ENCODE measurements at places on chromosomes 2 and 18.

DNA sequence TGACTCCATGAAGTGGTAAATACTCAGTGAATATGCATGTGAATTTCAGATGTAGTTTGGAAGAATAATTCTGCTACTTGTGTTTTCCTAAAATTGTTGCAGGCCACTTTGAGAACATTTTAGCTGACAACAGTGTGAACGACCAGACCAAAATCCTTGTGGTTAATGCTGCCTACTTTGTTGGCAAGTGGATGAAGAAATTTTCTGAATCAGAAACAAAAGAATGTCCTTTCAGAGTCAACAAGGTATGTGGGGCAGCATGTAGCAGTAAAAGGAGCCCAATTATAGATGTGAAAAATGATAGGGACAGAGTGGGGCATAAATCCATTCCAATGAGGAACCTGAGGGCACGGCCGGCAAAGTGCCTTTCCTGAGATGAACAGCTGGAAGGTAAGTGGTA, 16.1 kb downstream of the SERPINB5 start:
- no peak for DNase-seq

DNA sequence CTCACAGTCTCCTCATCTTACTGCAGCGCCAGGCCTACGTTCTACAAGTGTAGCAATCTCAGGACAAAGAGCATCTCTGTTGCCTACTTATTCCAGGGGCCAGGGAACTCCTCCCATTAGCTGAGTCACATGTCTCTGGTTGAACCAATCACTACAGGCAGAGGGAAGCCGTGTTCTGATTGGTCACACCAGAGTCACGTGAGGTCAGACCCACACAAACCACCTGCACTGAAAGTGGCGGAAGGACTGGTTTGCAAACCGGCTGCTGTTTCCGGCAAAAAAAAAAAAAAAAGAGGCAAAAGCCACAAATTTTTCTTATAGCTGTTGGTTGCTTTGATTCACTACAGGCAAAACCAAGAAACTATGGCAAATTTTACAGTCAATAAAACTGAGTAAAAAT, 21.9 kb upstream of the USP14 start:
- DNase-seq: peak; percentile 37

GRCh38 chr2:217729421-217730053, 273.3 kb downstream of the TNS1 start:
- no peak for DNase-seq

GRCh38 chr2:64227603-64228125, 83.4 kb upstream of the PELI1 start:
- DNase-seq: no peak

GRCh38 chr2:234678711-234679110, 181.8 kb upstream of the ARL4C start:
- no peak for DNase-seq

DNA sequence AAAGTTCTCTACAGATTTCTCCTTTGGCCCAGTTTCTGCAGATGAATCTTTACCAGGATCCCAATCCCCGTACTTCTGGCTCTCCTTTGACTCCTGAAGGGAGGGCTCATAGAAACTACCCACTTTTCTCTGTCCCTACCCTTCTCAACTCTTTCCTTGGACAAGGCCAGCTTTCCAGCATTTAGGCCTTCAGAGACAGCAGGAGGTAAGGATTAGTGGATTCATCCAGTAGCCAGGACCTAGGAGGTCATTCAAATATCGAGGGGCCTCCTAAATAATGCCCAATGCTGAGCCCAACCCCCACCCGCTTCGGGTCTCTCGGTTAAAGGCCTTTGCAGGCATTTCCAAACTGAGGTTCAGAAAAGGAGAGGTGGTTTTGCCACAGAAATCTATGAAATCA, 4.8 kb upstream of the ZNF532 start:
- no peak for DNase-seq

GRCh38 chr2:177396703-177397460, 4.3 kb downstream of the AGPS start:
- no peak for DNase-seq

GRCh38 chr18:48619016-48619415, 80.2 kb downstream of the CTIF start:
- no peak for DNase-seq

GRCh38 chr18:77392321-77392720, 142.7 kb downstream of the GALR1 start:
- DNase-seq: no peak

GRCh38 chr2:11127761-11128160, 27.5 kb upstream of the SLC66A3 start:
- DNase-seq: no peak

DNA sequence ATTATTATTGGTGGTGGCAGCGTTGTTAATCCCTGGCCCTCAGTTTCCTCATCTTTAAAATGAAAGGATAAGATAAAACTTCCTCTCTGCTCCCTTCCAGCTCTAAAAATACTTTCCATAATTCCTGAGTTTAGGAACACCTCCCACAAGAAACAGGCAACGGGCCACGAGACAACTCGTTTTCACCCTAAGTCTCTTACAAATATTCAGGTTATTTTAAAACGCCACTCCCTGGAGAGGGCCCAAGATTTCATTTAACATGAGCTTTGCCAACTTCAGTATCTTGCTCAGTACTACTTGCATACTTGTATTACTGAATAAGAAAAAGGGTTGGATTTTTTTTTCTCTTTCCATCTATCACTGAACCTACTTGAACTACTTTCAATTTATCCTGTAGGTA, 611.1 kb upstream of the FANCL start:
- no peak for DNase-seq

DNA sequence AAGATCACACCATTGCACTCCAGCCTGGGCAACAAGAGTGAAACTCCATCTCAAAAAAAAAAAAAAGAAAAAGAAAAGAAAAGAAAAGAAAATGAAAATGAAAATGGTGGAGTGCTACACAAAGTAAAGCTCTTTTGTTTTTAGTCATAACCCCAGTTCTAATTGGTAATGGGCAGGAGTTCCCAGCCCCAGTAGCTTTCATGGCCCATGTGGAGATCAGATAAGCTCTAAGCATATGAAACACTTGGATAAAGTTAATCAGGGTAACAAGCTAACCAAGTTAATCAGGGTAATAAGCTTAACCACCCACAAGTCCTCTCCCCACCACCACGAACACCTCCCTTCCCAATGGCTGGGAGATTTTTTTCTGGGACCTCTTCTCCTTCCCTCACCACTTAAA, 240.8 kb downstream of the BCL11A start:
- no peak for DNase-seq

DNA sequence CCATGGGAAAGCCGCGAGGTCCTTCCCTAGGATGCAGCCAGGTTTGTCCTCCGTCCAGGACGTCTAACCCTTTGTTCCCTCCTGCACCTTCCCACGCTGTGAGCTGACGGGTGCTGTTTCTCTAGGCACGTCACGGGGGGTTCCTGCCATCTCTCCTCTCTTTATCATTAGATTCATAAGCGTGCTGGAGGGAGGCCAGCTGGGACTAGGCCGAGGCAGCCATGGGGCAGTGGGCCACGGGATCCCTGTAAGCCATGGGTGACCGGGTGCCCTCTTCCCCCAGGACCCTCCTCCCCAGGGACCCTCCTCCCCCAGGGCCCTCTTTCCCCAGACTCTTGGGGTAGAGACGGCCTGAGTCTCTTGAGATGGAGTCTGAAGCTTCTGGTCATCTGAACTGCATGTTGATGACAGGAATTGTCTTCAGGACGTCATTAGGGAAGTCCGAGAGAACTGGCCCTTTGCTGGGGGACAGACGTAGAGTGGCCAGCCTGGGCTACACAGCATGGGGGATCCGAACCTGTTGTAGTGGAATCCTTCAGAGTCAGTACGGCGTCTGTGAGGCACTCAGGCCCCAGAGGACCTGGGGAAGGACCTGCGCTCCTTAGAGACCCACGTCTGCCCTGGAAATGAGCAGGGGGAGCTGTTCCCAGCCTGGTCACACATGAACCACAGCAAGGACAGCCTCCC, 108.1 kb downstream of the TPO start:
- no peak for DNase-seq

DNA sequence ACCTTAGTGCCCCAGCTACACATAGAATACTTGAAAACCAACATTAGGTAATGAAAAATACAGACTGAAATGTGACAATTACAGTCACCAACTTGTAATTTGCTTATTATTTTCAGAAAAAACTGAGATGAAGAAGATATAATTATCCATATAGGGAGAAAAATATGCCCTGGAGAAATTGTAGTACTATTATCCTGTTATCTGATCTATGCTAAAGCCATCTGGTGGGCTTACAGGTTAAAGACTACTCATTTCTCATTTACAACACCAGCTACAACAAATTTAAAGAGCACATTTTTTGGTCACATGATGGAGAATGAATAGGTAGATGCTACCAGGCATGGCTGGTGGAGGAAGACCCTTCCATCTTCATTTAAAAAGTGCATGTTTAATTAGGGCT, 79.6 kb upstream of the NYAP2 start:
- DNase-seq: no peak

DNA sequence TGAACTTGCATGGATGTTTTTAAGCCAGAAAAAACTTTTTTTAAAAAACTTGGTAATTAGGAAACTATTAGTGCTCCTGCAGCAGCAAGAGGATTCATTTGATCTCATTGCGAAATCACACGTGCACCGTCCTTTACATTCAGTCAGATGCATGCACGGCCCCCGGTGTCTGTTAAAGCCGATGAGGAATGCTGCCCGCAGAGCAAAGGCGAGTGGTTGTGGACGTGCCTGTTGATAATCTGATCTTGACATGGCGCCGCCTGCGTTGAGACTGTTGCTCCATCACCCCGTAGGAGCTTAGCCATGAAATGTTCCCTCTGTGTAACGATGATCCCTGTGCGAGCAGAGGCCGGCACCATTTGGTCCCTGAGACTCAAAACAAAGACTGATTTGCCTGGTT, 300.0 kb downstream of the GBX2 start:
- no peak for DNase-seq

- no peak for DNase-seq
Measured at GRCh38 chr18:47936952-47937351, 6.5 kb upstream of the SMAD2 start.

DNA sequence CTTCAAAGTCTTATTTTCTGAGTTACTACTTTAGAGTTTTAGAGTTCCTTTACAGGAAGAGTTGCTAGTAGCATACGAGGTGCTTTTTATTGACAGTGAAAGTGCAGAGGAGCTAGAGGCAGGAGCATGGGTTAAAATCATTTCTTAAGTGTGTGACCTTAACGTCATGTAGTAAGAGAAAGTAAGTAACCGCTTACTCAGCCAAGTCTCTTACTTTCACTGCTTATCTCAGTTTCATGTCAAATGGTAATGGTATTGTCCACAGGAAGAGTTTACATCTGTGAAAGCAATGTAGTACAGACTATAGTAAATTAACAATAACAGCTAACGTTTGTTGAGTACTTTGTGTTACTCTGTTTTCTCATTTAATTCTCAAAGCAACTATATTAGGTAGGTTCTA, 12.6 kb downstream of the NDUFAF7 start:
- DNase-seq: no peak

DNA sequence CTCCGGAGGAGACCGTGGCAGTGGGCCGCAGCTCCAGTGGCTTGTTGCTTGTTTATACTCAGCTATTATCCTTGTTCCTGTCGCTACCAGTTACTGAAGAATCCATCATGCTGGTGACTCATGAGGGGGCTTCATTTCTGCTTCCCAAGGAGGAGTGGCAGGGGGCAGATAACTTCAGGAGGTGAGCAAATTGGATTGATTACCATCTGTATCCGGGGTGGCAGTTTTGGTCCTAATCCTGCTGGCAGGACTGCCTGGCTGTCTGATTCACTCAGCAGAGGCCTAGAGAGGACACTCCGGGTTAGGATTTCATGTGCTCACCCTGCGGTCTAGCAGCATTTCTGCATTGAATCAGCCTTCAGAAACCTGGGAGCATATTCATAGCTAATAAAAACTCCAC, 230.0 kb downstream of the ACTR3 start:
- DNase-seq: no peak

DNA sequence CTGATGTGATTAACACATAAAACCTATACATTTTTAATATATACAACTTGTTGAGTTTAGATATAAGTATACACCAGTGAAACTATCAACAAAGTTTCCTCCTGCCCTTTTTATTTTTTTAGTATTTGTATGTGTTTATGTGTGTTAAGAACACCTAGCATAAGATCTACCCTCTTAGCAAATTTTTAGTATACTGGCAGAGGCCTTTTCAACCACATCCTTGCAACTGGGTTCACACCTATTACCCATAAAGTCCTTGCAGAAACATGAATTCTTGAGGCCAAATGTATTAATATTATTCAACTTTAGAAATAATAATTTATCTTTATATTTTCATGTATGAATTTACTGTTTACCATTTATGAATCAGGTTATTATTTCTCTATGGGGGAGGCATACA, 119.7 kb upstream of the CRIM1 start:
- DNase-seq: peak; percentile 9

- DNase-seq: peak; percentile 67
Measured at GRCh38 chr2:218229239-218229638, 12.2 kb downstream of the ARPC2 start.

GRCh38 chr2:51454177-51454576, 422.2 kb upstream of the NRXN1 start:
- no peak for DNase-seq

DNA sequence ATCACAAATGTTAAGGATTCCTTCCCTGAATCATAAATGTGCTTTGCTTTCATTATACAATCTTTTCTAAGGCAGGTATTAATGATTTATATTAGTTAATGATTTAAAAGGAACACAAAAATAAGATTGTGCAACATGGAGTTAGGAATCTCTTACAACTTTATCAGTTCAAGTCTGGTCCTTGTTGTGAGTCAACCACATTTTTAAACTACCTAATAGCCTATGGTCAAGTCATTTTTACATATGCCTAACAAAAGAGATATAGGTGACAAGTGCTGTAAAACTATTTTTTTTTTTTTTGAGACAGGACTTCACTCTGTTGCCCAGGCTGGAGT, 8.2 kb upstream of the INPP1 start:
- DNase-seq: no peak

DNA sequence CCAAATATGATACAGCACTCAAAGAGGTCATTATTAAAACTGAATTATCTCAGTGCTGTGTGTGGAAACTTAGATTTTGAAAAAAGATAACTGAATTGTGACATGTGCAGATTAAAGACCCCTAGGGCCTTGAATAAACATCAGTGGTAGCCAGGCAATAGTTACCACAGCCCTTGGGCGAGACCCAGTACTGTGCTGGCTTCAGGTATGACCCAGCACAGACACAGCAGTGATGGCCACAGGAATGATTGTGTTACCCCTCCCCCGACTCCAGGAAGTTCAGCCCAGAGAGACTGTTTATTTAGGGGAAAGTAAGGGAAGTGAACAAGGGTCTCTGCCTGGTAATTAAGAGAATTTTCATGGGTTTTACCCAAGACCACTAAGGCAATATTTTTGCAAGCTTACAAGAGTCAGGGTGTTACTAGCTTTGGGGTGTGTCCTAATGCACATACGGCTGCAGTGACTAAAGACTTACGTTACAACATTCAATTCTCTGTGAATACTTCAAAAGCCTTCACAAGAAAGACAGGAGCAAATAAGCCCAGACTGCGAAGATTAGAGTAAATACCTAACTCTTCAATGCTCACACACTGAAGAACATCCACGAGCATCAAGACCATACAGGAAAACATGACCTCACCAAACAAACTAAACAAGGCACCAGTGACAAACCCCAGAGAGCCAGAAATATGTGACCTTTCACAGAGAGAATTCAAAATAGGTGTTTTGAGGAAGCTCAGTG, 28.2 kb upstream of the ITGAV start:
- no peak for DNase-seq

All from CD4-positive, alpha-beta T cell treated with Interleukin-15 for 4 hours (primary cell).